ENCODE measurements at places on chromosomes 7 and 10.

- H3K4me1 ChIP-seq, result peaks cover 15% of the 10 kb centered on the region
- H3K4me3 ChIP-seq, result peak overlapping the region; percentile 6
- H3K27ac ChIP-seq, result peak overlapping the region; percentile 55
Measured at GRCh38 chr10:1253523-1254353, 197.6 kb downstream of the WDR37 start.

GRCh38 chr10:27611744-27612550 is 107.8 kb downstream of the RAB18 start:
- peaks cover 12% of the 10 kb centered on the region for H3K27me3 ChIP-seq
- no peaks in the 10 kb centered on the region for H3K36me3 ChIP-seq
- no peak for DNase-seq
- H3K4me1 ChIP-seq, result peaks cover 2% of the 10 kb centered on the region
- H3K4me3 ChIP-seq, result no peak overlapping the region

GRCh38 chr7:44257618-44258422 is 57.0 kb downstream of the YKT6 start:
- peak overlapping the region; percentile 74 for H3K4me3 ChIP-seq
- peak; percentile 87 for DNase-seq
- no peaks in the 10 kb centered on the region for H3K36me3 ChIP-seq
- H3K27me3 ChIP-seq, result no peaks in the 10 kb centered on the region

GRCh38 chr10:73641328-73642060 is at the start of gene MYOZ1:
Gene MYOZ1, minus strand, starts transcription at chr10:73641474. Its CDS starts 1,457 bp downstream, at chr10:73640017.
- H3K4me1 ChIP-seq, result peaks cover 17% of the 10 kb centered on the region
- peaks cover 17% of the 10 kb centered on the region for H3K27me3 ChIP-seq
- no peaks in the 10 kb centered on the region for H3K36me3 ChIP-seq
- H3K27ac ChIP-seq, result no peak within 1 kb of the TSS
- no peak within 1 kb of the TSS for H3K4me3 ChIP-seq
- DNase-seq, result no peak

DNA sequence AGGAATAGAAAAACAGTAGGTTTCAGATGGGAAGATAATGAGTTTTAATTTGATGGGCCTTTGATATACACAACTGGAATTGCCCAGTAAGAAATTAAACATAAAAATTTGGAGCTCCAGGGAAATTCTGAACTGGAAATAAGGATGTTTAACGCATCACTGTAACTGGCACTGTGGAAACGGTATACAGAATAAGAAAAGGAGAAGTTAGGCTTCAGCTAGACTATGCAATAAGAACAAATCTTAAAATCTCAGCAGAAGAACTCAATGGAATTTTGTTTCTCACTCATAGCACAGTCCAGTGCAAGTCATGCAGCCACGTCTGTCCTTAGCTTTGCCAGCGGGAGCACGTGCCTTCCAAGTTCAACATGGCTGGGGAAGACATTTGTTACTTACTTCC is 52.9 kb upstream of the FGL2 start:
- DNase-seq, result no peak
- H3K36me3 ChIP-seq, result no peaks in the 10 kb centered on the region
- H3K4me3 ChIP-seq, result no peak overlapping the region

GRCh38 chr7:945556-946255 is 8.8 kb downstream of the ADAP1 start:
- H3K27me3 ChIP-seq, result peaks cover 9% of the 10 kb centered on the region
- peaks cover 8% of the 10 kb centered on the region for H3K4me1 ChIP-seq
- DNase-seq, result no peak
- H3K36me3 ChIP-seq, result no peaks in the 10 kb centered on the region
- H3K4me3 ChIP-seq, result no peak overlapping the region

DNA sequence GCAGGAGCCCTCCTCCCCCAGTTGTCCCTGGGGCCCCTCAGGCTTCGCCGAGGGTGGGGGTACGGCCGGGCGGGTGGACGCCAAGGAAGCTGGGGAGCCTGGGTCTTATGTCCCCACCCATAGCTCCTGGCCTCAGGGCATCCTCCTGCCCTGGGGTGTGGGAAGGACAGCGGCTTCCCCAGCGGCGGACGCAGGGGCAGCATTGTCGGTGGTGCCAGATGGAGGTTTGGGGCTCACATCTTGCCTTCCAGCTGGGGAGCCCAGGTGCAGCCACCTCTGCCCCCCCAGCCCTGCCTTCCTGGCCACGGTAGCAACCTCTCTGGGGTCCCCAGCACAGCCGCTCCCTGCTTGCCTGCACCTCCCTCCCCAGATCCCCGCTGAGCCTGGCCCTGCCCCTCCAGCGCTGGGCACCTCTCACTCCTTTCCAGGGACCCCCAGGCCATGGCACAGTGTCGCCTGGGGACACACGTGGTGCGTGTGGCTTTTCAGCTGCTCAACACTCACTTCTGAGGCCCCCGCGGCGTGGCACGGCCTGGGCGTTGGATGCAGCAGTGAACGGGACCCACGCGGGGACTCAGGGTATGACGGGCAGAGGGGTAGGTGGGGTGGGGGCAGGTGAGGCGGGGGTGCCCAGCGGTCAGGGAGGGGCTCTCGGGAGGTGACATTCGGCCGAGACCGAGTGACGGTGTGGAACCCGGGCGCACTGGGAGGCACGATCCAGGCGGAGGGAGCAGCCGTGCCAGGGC is 53.1 kb downstream of the UNCX start:
- H3K27me3 ChIP-seq, result peaks cover 9% of the 10 kb centered on the region
- DNase-seq, result no peak
- no peak overlapping the region for H3K4me3 ChIP-seq
- H3K27ac ChIP-seq, result no peak overlapping the region

Data from T-helper 2 cell treated with Interferon-gamma antibody and Interleukin-4, amounts not matched to agents 5 μg/mL and 100 μg/mL, for 36 hours (primary cell).